Activated naive CD8-positive, alpha-beta T cell treated with anti-CD3 and anti-CD28 coated beads, Interleukin-2, amount 10 ng/mL, durations not matched to agents 7 days and 5 days (primary cell): ENCODE measurements at places on chromosomes 3 and 15. TPM values are rescaled to one million over a fixed set of nuclear protein-coding genes. Genes with fewer than 3 reads are reported as not detected.

Gene ATP13A4
- total RNA-seq, result 4.2 TPM

Gene GOLGA6L7
- not detected for total RNA-seq

Gene SLC22A13
- 0.57 TPM for total RNA-seq

Gene PCOLCE2
- total RNA-seq, result not detected

Gene SLC12A1
- total RNA-seq, result not detected
